A549 treated with CORT108297 at 1 μM for 4 hours (cell line): ENCODE measurements at places on chromosomes 2 and 18. TPM values are rescaled to one million over a fixed set of nuclear protein-coding genes. Genes with fewer than 3 reads are reported as not detected.

Gene UGT1A8
- total RNA-seq: 0.05 to 0.07 TPM (median 0.05 TPM) in 3 of 5 replicates, not detected in the others

Gene MC2R
- not detected in 5 replicates for total RNA-seq

Gene SCN7A
- total RNA-seq: 0.01 TPM in 1 of 5 replicates, not detected in the others

Gene HAAO
- not detected in 5 replicates for total RNA-seq

Gene PSMA8
- not detected in 5 replicates for total RNA-seq

Gene GFPT1
- total RNA-seq: 18.9 to 27.8 TPM (median 25.3 TPM) in 5 replicates

Gene NETO1
- not detected in 5 replicates for total RNA-seq
